ENCODE measurements at places on chromosomes 4 and X.
A peak's percentile ranks its signal among the peaks of the same experiment; 100 is the strongest.

GRCh38 chr4:26782830-26783202, 77.8 kb upstream of the STIM2 start:
- DNase-seq: no peak

GRCh38 chrX:65534450-65535292, at the start of gene LAS1L:
LAS1L (minus strand) TSS chrX:65534787; CDS start chrX:65534715, 72 bp downstream.
- DNase-seq: peak; percentile 96

DNA sequence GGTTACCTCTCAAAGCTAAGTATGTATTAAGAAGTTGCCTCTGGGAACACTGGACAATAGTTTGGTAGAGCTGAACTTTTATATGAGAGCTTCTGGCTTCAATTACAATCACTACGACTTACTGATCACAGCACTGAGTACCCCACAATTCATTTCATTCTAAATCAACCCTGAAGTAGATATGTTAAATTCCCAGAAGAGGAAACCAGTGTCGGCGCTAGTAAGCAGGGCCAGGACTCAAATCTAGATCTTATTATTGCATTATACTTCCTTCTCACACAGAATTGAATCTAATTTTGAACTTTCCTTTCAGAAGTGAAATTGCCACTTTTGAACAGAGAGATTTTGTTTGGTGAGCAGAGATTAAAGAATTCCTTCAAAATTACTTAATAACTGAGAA, 41.8 kb downstream of the HUWE1 start:
- no peak for DNase-seq

DNA sequence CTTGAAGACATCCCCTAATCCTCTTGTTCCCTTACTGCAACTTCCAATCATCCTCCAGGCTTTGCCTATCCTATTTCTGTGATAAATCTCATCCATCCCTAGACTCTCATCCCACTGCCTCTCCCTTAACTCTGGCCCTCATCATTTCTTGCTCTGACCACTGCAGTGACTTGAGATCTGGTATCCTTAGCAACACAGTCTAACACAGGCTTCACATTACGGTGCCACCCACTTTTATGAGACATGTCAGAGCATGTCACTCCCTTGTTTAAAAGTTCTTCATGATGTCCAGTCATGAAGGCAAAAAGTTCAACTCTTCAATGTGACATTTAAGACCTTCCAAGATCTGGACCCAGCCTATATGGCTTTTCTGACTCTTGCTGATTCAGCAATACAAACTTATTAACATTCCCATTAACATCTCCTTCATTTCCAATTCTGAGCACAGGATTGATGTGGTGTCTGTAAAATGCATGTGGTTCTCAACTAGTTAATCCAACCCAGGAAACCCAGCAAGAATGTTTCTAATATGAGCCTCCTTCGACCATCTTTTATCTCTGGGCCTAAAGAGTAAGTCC, 64.0 kb downstream of the OR13H1 start:
- no peak for DNase-seq

- no peak for DNase-seq
Observed at GRCh38 chrX:71669492-71669891, 2.1 kb downstream of the LOC101059915 start.

- DNase-seq: no peak
Observed at GRCh38 chrX:6558979-6559378, 24.1 kb upstream of the VCX3A start.

- no peak for DNase-seq
Observed at GRCh38 chr4:90824266-90825150, 697.3 kb downstream of the CCSER1 start.

- no peak for DNase-seq
Observed at GRCh38 chr4:15513545-15513944, 43.9 kb downstream of the CC2D2A start.

- no peak for DNase-seq
Observed at GRCh38 chrX:47145395-47146120, 537 bp downstream of the RBM10 start.

DNA sequence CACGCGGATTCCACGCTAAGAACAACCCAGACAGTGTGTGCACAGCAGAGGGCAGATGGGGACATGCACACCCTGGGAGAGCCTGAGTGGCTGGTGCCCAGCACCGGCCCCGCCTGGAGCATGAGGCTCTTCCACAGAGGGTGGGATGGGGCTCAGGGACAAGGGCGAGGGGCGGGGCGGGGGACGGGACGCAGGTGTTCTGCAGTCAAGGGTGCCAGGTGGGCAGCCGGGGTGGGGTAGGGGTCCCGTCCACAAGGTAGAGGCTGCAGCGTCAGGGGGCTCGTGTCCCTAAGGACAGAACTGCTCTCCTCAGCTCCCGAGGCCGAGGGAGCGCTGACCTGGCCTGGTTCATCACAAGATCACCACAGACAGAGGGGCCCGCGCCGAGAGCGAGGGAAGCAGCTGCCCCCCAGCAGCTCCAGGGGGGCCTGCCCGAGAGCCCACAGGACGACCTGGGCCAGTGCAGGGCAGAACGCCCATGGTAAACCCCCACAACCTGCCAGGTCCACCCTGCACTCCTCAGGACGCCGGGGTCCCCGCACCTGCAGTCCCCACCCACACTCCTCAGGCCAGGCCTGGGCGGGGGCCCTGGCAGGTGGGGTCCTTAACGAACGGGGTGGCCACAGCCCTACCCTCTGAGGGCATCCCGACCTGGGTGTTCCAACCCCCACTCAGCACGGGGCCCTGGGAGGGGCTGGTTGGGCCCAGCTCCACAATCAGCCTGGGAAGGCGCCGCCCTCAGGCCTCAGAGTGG, 26.7 kb downstream of the CTBP1 start:
- DNase-seq: no peak

DNA sequence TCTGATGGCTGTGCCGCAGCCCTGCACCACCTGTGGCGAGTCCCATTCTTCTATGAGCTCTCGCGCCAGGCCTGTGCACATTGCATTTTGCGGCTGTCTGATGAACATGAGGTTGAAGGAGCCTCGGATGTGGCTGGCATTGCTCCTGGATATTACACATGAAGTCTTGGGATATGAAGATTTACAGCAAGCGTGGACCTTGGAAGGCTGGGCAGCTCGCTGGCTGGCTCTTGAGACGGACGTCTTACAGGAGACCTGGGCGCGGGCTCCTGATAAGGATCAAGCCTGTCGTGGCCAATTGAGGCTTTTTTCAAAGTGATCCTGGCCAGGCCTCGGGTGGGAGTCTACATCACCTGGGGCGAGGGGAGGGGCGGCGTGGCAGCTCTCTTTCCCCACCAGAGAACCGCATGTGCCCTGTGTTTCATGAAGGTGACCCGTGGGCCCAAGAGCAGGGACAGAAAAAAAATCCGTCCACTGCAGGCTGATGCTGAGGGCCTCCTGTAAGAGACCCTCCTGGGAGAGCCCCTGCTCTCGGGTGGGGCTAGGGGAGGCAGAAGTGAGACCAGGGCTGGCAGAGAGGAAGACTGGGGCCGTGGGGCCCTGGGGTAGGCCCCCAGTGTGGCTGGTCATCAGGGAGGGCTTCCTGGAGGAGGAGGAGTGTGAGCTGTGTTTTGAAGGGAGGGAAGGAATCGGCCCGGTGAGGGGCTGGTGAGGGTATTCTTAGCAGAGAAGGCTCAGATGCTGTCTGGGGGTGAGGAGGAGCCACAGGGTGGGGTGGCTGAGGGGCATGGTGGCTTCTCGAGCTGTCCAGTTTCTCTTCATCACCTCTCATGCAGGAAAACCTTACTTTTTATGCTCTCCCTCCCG, 23.6 kb downstream of the CPZ start:
- no peak for DNase-seq

GRCh38 chr4:147909225-147909624, 177.3 kb downstream of the ARHGAP10 start:
- DNase-seq: no peak

- no peak for DNase-seq
Observed at GRCh38 chr4:25814301-25815136, 48.3 kb downstream of the SEL1L3 start.

Data from femur (tissue), 1 donor.